ENCODE measurements at places on chromosomes 2 and 18.

- no peak for DNase-seq
Observed at GRCh38 chr18:24112874-24113615, 25.8 kb upstream of the CABYR start.

- no peak for DNase-seq
Observed at GRCh38 chr18:68925268-68925667, 127.4 kb downstream of the CCDC102B start.

GRCh38 chr2:101148777-101149176, 2.4 kb downstream of the TBC1D8 start:
- no peak for DNase-seq

- DNase-seq: no peak
Observed at GRCh38 chr18:77130229-77131099, 2.1 kb downstream of the MBP start.

- no peak for DNase-seq
Observed at GRCh38 chr2:127128445-127128904, 21.5 kb upstream of the BIN1 start.

- DNase-seq: no peak
Observed at GRCh38 chr2:108611021-108611420, 76.8 kb downstream of the LIMS1 start.

GRCh38 chr18:51541230-51541629, 343.7 kb upstream of the MEX3C start:
- DNase-seq: no peak

DNA sequence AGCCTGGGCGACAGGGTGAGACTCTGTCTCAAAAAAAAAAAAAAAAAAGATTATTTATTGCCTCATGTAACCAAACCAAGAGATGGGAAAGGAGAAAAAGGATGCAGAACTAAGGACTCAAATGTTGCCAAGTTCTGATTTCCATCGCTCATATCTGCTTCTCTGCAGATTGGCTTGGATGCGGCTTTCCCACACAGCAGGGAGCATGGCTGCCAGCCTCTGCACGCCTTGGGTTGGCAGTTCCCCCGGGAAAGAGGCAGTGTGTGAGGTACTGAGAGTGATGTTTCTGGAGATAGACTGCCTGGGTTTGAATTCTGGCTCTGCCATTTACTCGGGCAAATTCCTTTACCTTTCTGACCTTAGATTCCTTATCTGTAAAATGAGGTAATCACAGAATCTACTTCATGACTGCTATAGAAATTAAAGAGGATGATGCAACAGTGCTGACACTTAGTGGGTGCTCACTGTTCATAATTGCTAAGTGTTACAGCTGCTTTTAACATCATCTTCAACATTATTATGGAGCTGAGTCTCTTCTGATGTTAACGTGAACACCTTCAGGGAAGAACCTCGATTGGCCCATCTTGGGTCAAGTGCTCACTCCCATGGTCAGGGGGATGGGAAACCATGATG, 68.8 kb downstream of the ACAA2 start:
- no peak for DNase-seq

- no peak for DNase-seq
Observed at GRCh38 chr2:240636563-240637115, 11.4 kb downstream of the GPR35 start.
